ENCODE measurements at places on chromosomes 2 and 18. TPM values are rescaled to one million over a fixed set of nuclear protein-coding genes. Genes with fewer than 3 reads are reported as not detected.

DNA sequence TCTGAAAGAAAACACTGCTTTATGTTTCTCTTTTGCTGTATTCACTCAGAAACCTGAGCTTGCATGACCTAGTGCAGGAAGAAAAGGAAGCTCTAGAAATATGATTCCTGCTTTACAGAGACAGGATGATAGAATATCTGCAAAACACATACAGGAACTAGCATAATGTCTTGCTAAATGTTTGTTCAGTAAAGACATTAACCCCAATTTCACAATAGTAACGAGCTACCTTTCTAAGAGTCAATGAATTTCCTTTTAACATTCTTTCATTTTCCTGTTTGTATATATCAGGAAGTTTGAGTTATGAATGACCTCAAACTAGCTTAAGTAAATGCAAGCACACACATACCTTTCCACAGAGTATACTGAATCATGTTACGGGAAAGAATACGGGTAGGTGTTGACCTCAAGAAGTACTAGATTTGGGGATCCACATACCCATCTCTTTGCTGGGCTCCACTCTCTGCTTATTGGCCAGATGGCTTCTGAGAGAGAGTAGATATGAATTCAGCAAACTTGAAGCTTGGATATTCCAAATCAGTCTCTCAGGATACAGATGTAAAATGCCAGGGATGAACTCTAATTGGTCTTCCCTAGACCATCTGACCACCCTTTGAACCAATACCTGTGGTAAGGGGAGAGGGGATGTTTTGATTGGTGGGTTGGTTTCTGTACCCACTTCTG lies 18.2 kb upstream of the ACSL3 start:
- no peak for DNase-seq

- DNase-seq, result no peak
Measured at GRCh38 chr2:10097352-10098148, 17.3 kb upstream of the CYS1 start.

DNA sequence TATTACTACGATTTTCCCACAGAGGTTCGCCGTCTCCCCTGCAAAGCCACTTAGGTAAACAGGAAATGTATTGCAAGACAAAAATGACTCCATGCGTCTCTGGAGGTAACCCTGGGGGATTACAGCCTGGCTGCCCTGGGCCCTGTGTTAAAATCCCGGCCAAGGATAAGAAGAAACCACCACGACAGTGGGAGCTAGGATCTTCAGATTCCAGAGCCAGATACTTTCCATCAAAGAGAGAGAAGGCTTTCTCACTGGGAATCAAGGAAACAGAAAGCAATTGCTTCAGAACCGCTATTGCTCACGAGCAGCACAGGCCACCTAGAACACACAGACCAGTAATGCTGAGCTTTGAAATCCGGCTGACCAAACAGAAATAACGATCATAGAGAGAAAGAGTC lies 97.9 kb upstream of the ZNF516 start:
- no peak for DNase-seq

GRCh38 chr2:231743376-231744116 lies 35.2 kb downstream of the PTMA start:
- no peak for DNase-seq

GRCh38 chr2:45224993-45225380 lies 215.7 kb upstream of the SIX2 start:
- DNase-seq, result peak; percentile 34

DNA sequence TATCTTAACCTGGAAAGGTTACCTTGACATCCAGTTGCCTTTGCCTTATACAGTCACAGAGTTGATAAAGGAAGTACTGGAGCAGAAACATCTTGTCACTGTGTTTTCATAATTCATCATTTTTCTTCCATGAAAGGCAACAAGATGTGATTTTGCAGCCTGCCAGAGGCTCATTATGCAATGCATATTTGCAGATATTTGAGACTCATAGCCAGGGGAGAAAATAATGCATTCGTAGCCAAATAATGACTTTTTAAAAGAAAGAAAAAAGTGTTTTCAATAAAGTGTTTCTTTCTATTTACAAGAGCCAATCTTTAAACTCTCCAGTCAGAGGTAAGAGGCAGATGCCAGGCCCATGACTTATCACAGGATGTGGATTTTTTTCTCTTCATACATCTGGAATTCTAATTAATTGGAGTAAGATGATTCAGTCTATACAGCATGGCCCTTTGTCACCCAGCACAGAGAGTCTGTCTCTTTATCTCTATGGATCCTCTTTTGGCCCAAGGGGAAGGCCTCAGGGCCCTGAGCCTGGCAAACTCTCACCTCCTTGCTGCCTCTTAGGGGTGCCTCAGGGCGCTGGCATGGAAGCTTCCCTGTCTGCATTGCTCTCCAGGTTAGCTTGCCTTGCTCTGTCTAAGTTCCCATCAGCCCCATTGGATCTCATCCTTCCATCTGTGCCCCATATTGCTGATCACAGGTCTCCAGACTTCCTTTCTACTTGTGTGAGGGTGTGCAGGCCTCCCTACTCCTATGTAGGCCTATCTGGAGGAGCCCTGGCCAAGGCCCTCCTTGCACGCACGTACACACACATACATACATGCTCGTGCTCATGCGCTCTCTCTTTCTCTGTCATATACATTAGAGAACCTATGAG lies 247.7 kb downstream of the TPGS2 start:
- DNase-seq, result peak; percentile 89

- DNase-seq, result no peak
Measured at GRCh38 chr2:29829841-29830240, 91.5 kb downstream of the ALK start.

DNA sequence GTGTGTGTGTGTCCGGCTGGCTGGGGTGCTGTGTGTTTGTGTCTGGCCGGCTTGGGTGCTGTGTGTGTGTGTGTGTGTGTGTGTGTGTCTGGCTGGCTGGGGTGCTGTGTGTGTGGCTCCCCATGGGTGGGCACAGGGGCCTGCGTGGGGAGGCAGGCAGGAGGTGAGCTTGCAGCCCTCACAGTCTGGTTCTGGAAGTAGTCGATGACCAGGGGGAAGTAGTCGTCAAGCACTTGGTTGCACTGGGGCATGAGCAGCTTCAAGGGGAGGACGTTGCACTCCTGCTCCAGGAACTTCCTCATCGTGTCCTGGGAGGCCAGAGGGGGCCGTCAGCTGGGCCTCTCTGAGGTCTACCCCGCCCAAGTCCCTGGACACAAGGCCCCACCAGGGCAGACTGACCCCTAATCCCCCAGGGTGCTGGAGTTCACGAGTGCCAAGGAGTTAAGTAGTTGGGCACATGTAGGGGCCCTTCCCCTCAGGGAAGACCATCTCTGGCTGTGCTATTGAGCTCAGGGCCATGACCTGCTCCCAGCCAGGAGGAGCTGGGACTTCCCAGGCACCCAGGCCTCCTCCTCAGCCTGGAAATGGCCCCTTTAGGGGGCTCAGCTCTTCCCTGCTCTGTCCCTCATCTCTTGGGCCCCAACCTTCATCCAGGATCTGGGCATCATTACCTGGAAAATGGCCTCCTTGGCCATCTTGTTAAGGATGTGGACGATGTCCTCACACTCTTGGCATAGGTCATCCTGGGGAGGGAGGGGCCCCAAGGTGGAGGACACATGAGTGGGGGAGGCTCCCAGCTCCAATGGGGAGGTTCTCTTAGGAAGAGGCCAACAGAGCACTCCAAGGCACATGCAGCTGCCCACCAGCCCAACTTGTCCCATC lies 1.3 kb downstream of the SFTPB start:
- DNase-seq, result no peak

DNA sequence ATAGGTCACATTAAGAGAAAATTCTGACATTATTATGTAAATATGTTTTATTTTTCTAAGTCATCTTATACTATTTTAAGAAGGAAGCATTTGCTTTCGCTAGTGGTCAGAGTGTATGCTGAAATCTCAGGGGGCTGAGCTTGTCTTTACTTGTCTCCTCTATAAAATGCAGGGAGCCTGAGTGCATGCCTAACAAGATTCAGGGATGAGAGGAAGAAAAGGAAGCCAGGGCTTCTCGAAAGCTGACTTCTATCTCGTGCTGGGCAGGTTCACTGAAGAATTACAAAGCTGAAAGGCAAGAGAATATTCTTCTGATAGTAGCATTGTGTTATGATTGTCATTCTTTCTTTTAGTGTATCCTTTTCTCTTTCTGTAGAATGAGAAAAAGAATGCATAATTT lies 467.4 kb downstream of the SOX11 start:
- no peak for DNase-seq

- DNase-seq, result no peak
Measured at GRCh38 chr2:120836281-120836680, 100.6 kb downstream of the GLI2 start.

- DNase-seq, result no peak
Measured at GRCh38 chr18:44466997-44467396, 213.7 kb upstream of the SETBP1 start.

- DNase-seq, result no peak
Measured at GRCh38 chr2:23589739-23590138, 204.8 kb downstream of the KLHL29 start.

GRCh38 chr2:33265584-33266338 lies 210.7 kb upstream of the RASGRP3 start:
- DNase-seq, result no peak

- no peak for DNase-seq
Measured at GRCh38 chr2:161141033-161141432, 19.2 kb upstream of the TANK start.

GRCh38 chr2:4515871-4516761 lies 812.7 kb downstream of the DCDC2C start:
- DNase-seq, result no peak

DNA sequence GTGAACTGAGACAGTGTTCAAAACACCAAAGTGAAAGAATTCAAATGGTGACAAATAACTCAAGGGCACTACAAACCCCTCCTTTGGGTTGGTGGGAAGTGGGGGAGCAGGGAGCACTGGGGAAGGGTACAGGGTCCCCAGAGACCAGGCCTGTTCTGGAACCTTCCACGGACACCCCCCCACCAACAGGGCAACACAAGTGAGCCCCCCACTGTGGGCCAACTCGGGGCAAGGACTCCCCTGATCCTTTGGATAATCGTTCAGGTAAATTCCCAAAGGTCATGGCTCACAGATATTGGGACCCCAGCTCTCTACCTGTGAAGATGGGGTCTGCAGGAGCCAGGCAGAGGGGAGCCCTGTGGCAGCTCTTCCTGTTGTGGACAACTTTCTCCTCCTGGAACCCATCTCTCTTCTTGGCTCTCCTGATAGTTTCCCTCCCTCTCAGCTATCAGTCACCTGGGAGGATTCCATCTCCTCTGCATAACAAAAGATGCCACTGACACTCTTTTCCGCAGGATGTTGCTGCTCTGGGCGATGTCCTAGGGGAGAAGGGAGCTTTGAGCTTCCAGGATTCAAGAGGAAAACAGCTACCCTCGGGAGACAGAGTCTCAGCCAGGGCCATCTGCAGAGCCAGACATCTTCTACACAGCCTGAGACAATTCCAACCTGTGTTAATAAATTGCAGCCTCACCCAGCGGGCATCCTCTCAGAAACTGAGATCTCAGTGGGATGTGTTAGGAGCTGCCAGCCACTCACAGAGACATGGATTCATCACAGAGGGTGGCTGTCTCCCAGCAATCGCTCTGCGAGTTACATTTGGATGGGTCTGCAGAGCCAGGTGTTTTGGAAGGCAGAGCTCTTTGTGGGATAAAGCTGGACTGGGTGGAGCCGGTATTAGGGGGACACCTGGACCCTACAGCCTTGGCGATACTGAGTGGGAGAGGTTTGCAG lies 35.4 kb downstream of the MBP start:
- DNase-seq, result no peak

DNA sequence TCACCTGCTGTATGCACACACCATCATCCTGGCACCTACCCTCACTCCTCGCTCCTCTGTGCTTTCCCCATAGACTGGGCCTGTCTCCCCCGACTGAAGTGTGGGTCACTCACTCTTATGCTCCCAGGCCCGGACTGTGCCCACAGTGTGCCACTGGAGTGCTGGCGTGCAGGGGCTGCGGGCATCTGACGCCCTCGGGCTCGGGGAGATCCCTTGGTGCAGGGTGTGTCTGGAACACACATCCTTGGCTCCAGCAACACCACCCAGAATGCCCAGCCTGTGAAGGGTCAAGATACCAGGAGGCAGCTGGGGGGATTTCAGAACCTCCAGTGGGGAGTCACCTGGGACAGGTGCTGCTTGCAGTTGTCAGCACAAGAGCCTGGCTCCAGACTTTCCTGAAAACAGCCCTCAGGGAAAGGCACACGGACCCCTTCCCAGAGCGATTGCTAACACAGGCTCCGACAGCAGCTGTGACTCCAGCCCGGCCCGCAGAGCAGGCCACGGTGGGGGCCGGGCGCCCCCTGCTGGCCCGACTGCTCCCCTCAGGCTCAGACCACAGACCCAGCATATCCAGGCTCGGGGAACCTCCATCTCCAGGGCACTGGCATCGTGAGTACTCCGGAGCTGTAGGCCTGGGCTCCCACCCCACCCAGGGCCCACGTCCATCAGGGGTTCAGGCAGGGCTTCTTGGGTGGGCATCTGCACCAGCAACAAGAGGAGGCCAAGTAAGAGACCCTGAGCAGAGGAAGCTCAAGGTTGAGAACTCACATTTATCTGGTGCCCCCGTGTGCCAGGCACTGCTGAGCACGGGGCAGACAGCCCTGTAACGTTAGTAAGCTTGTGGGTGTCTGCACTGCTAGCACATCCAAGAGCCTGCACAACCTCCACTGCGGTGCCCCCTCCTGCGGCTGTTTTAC lies 8.6 kb downstream of the HS1BP3 start:
- DNase-seq, result peak; percentile 95

DNA sequence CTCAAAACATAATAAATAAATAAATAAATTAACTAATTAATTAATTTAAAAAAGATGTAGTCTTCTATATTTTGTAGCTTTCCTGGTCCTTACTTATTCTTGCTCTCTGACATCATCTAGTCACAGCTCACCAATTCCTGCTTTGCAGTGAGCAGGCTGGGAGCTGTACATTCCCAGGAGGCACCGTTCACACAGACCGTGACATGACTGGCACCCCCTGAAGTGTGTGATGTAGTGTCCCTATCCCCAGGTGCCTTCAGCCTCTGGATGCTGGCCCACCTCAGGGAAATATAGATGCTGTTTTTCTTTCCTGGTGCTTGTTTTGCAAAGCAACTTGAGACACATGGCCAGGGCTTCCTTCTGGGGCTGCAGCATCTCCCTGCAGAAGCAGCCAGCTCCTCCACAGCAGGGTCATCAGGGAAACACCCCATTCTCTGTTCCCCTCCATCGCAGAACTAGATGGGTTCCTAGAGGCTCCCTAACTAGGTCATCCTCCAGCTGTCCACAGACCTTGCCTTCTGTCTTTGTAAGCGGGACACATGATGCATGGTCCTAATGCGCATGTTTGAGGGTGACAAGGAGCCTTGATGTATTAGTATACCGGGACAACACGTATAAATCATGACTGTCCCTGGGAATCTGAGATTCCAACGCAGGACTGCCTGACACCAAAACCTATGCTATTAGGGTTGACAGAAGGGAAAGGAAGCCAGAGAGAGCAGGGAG lies 76.4 kb downstream of the RHOB start:
- DNase-seq, result no peak

DNA sequence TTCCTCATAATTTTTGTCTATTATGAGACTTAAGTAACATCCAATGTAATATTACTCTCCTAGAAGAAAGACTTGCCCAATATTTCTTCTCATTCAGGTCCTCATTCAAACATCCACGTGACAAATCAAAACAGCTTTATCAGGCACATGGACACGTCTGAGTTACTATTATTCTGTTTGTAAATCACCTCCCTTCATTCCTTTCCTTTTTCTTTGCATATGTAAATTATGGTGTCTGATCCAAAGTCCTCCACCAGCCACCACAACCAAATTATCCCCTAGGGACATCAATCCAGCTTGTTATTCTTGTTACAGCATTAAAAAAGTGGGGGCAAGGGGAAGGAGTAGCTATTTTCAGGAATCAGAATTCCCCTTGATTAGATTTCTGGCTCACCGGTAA lies 7.1 kb downstream of the TMEM163 start:
- peak; percentile 39 for DNase-seq

PMAIP1 gene
- total RNA-seq, result 0.99 TPM

TRPM8 gene
- total RNA-seq, result not detected

DNMT3A gene
- total RNA-seq, result 29.5 TPM

GPR45 gene
- total RNA-seq, result not detected

PER2 gene
- 9.1 TPM for total RNA-seq

All from esophagus muscularis mucosa (tissue), 4 donors.